ENCODE measurements at places on chromosomes 1 and 21.

DNA sequence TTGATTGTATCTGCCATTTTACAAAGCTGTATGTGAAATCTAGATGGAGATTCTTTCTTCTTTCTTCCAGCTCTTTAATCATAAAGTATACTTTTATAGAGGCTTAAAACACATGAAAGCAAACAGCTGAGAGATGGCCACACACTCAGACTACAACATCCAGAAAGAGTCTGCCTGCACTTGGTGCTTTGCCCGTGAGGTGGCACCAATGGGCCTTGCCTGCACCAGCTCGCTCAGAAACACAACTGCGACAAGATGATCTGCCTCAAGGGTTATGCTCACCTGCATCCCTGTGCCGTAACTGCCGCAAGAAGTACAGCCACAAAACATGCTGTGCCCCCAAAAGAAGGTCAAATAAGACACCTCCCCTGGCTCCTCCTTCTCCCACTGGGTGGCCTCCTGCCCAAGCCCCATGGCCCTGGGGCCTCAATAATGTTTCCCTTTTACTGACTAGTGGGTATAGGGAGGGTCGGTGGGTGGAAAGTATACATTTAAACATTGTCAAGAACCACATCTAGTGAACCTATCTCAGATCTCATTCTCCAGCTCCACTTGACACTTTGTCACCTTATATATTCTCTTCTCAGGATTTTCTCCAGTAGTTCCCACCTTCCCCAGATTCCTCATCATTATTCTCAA, 66.7 kb upstream of the ANGPTL3 start:
- no peak for DNase-seq

- DNase-seq = no peak
Observed at GRCh38 chr1:24020025-24020424, 39.9 kb upstream of the SRSF10 start.

- DNase-seq = no peak
Observed at GRCh38 chr1:6271006-6271405, 10.1 kb upstream of the GPR153 start.

- no peak for DNase-seq
Observed at GRCh38 chr1:220990427-220991339, 111.4 kb downstream of the HLX start.

- DNase-seq = no peak
Observed at GRCh38 chr1:35470977-35471613, 86.1 kb downstream of the KIAA0319L start.

DNA sequence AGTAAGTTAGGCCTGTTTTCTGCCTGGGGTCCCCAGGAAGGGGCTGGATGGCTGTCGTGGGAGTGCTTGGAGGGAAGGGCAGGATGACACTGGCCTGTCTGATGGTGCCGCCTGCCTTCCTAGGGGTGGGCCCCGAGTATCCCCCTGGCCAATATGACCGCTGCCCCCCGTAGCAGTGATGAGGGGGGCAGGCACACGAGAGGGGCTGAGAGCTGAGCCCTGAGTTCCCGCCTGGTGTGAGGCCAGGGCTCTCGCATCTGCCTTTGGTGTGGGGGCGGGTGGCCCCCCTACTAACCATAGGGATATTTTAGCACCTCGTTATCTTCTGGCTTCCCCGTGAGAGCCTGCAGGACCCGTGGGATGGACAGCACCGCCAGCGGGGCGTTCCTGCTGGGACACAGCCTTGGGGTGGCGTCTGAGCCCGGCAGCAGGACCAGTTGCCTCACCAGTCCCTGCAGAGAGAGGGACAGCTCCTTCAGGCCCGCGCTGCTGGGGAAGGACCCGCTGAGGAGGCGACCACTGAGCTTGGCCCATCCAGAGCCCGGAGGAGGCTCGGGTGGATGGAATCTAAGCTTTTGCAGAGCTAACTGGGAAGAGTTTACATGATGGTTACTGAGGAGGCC, 10.4 kb downstream of the KRTAP10-1 start:
- DNase-seq = no peak

GRCh38 chr1:214066936-214067335, 79.2 kb downstream of the PROX1 start:
- no peak for DNase-seq

Measured in stimulated activated CD4-positive, alpha-beta T cell treated with anti-CD3 and anti-CD28 coated beads, Interleukin-1b, Interleukin-23, amount 100 ng/mL, for 1 hour (primary cell).